ENCODE measurements at places on chromosomes 3 and 15.

GRCh38 chr15:100501117-100501516 lies 27.6 kb downstream of the CERS3 start:
- DNase-seq = no peak

- peak; percentile 37 for DNase-seq
These were observed 90.0 kb downstream of the FSIP1 start for GRCh38 chr15:39692356-39693327.

- no peak for DNase-seq
These were observed 172 bp downstream of the ITPKA start for GRCh38 chr15:41493902-41494189.

DNA sequence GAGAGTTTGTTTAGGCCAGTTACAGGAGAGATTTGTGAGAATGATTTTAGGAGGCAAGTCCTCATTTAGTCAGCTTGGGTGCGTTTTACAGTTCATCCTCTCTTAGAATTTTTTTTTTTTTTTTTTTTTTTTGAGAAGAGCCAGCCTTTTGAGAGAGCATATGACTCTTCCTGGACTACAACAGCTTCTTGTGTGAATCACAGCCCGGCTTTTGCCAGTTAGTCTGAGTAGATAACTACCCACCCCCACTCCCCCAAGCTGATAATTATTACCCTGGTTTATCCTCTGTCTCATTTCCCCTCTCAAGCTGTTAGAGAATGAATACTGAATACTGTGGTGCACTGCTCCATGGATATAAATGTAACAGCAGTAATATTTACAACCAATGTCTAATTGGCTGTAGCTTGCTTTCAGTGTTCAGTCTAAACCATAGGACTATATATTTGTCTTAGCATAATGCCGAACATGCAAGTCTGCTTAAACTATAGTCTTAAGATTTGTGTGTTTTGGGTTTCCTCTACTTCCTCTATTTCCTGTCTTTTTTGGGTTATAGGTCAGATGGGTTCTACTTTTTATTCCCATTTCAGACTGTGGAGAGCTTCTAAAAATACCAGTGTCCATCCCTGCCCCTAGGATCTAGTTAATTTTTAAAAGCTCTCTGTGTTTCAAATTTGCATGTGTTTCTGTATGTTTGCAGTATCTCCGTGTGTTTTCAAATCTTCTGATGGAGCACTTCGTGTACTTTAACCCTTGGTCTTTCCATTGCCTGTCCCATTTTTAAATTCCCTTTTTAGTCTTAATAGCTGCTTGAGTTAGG lies 8.0 kb downstream of the CHD2 start:
- DNase-seq = no peak

DNA sequence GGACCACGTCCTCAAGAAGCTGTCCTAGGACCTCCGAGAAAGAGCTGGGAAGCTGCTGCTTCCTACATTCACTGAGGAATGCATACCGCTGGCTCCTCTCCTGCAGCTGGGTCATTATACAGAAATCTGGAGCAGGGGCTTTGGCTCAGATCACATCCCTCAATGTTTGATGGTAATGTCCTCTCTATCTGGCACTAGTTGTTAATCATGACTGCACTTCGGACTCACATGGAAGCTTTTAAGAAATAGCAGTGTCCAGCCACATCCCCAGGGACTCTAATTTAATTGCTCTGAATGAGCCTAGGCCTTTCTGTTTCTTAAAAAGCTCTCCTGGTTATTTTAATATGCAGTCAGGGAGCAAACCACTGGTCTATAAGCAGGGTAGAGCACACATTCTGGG lies 25.7 kb upstream of the MYRIP start:
- DNase-seq = no peak

DNA sequence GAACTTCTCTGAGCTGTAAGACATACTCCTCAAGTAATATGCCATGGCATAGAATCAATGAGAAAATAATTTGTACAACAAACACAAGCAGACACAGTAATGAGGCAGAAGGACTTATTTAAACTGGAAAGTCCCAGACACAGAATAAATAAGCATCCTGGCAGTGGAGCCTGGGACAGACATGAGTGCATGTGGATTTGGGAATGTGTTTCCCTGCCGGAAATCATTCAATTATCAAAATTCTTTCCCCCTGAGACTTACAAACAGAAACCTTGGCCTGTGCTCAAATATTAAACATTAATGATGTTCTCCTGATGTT lies 520.1 kb downstream of the ROBO1 start:
- DNase-seq = no peak

- no peak for DNase-seq
These were observed 294.2 kb downstream of the TIGIT start for GRCh38 chr3:114587986-114588385.

Data from hippocampal formation (tissue), 2 donors.